Activated CD8-positive, alpha-beta memory T cell treated with anti-CD3 and anti-CD28 coated beads, Interleukin-2, amount 50 U/mL, for 48 hours (primary cell): ENCODE measurements at places on chromosomes 6 and 20.

- DNase-seq: peak; percentile 57
Observed at GRCh38 chr6:170147056-170147787, 143.7 kb downstream of the DLL1 start.

GRCh38 chr6:20554326-20554725 is 20.1 kb downstream of the CDKAL1 start:
- DNase-seq: no peak

DNA sequence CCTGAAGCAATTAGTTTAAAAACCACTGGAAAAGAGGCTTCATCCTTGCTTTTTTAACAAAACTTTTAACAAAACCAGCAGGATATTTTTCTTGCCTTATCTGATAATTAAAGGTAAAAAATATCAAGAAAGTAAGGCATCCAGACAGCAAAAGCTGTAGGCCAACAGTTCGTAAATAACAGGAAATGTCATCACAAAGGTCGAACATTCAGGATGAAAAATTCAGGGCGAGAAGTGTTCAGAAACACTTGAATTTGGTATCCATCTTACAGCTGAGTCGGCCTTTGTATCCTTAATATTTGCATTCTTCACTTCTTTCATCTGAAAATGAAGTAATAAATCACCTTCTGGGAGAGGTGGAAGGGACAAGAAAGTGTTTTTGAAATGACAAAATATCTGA is 8.2 kb upstream of the FILIP1 start:
- no peak for DNase-seq

DNA sequence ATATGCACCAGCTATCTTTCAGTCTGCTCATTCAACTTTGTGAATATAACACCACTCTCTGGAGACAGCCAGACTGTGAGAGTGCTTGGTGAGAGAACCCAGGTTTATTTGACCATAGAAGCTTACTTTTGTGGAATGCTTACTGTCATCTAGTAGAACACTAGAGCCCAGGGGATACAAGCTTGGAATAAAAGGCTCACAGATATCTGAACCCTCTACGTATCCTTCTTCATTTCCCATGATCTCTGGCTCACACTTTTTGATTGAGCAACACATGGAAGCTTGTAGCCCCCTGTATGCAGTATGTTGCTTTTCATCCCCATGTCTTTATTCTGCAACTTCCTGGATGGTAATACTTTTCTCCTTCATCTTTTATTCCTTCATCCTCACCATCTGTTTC is 835.3 kb upstream of the CITED2 start:
- no peak for DNase-seq

GRCh38 chr20:49570161-49570827 is 2.4 kb upstream of the PTGIS start:
- DNase-seq: no peak

DNA sequence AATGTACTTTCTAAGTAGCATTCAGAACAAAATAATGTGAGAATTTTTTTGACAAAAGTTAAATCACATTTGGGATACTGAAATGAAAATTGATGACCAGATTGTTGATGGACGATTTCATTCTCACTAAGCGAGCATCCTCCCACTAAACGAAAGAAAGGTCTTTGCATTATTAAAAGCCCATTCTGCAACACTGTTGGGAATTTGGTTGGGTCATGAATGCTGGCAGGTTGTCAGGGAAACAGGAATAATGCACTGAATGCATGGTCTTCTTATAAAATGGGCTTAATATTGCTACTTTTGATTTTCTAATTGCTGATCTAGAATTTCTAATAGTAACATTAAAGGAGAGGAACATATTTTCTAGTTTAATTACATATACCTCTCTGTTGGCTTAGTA is 229.8 kb downstream of the NKAIN2 start:
- DNase-seq: no peak

DNA sequence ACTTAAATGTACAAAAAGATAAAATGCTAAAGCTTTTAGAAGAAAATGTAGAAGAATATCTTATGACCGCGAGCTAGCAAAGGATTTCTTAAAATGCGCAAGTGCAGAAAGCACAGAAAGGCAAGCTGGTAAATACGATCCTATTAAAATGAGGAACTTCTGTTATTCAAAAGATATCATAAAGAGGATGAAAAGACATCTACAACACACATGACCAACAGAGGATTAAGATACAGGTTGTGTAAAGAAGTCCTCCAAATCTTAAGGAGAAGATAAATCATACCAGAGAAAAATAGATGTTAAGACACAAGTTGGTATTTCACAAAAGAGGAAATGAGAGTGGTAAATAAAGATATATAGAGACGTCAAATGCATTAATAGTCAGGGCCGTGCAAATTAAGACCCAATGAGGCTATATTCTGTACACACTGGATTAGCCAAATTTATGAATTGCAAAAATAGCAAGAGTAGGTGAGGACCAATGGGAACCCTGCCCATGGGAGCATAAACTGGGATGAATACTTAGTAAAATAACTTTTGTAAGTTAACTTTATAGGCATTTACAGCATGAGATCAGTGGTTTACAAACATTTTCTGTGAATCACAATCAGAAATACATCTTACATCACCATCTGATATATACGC is 23.0 kb downstream of the APCDD1L start:
- DNase-seq: no peak

DNA sequence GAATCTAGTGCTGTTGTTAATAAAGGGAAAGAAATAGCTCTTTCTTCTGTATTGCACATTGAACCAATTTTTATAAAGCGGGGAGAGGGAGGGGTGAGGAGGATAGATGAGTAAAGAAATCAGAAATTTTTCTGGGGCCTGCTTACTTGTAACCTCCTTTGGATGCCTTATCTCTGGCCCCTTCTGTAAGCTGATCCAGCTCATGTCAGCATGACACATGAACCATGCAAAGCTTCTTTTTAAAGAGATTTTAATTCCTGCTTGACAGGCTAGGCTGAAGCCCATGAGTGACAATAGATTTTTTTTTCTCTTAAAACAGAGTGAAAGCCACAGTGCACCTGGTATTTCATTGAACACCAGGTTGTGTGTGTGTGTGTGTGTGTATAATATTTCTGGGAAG is 325.3 kb downstream of the PRL start:
- no peak for DNase-seq

DNA sequence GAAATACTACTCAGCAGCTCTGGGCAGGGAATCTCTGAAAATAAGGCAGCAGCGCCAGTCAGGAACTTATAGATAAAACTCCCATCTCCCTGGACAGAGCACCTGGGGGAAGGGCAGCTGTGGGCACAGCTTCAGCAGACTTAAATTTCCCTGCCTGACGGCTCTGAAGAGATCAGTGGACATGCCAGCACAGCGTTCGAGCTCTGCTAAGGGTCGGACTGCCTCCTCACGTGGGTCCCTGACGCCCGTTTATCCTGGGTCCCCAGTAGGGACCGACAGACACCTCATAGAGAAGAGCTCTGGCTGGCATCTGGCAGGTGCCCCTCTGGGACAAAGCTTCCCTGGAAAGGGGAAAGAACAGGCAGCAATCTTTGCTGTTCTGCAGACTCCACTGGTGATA is 59.0 kb downstream of the COL21A1 start:
- no peak for DNase-seq

- DNase-seq: no peak
Observed at GRCh38 chr20:47353239-47353691, 3.2 kb downstream of the ZMYND8 start.
